ENCODE measurements at places on chromosomes 12 and 14.

GRCh38 chr14:23366426-23366921 is 1.5 kb upstream of the EFS start:
- no peak for DNase-seq

DNA sequence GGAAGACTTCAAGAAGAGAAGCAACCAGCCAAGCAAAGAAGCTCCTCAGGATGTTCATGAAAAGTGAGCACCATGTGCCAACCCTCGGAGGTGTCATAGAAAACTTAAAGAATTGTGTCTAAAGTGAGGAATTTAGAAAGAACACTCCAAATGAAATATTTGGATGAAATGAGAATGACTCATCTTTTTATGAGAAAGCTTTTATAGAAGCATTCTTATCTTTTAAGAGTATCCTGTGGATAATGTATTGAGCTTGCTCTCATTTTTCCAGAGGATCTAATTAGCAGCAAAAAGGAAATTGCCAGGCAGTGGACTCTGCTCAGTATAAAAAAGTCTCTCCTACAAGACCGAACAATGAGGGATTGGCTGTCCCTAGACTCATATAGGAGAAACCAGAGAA is 454.9 kb downstream of the LRIG3 start:
- DNase-seq, result peak; percentile 25

GRCh38 chr14:35295845-35296161 is 3.6 kb downstream of the PSMA6 start:
- DNase-seq, result no peak

GRCh38 chr12:39764944-39765560 is 145.4 kb upstream of the ABCD2 start:
- peak; percentile 34 for DNase-seq

- no peak for DNase-seq
These were observed 53.6 kb downstream of the DYRK2 start for GRCh38 chr12:67702136-67702535.

- DNase-seq, result peak; percentile 45
These were observed 12.9 kb downstream of the GLRX5 start for GRCh38 chr14:95547626-95548327.

- peak; percentile 67 for DNase-seq
These were observed 599 bp upstream of the TRHDE start for GRCh38 chr12:72271451-72272090.

- no peak for DNase-seq
These were observed 11.8 kb upstream of the AMN1 start for GRCh38 chr12:31740628-31741027.

DNA sequence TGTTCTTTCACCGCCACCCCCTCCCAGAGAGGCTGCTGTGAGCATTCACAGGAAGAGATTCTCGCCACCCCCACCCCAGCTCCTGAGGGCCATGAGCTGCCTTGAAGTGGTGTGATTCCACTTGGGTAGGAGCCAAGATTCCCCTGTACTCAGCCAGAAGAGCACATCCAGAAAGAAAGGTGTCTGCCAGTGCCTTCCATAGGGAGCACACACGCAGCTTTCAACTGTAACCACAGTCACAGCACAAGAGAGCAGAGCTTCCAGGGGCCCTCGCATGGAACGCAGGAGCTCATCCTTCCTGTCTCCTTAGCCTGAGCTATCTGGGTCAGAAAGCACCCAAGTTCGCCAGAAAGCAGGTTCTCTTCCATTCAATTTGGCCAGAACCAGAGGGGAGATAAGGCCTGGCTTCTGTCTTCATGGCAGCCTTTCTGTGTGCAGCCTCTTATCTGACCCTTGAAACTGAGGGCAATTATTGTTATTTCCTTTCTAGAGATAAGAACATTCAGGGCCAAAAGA is 66.6 kb upstream of the SCN8A start:
- no peak for DNase-seq

- no peak for DNase-seq
These were observed 76.9 kb downstream of the SUSD6 start for GRCh38 chr14:69688299-69688649.

DNA sequence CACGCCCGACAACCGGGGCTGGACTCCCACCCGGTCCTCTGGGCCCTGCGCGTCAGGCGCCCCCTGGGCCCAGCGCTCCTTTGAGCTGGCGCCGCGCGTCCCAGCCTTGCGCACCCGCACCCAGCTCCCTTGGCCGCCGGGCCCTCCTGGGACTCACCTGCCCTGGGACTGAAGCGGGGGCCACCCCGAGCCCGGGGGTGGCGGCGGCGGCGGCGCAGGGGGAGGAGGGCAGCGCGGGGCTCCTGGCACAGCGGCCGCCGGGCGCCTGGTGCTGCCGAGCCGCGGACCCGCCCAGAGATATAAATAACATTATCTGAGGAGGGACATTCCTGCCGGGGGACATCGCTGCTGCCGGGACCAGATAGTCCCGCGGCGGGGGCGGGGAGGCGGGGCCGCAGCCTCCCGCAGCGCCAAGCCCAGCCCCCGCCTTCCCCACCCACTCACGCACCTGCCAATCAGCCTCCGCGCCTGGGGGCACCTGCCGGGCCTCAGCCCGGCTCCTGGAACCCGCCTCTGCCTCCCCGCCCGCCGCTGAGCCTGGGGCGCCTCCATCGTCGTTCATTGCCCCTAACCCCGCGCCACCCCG is at the start of gene SPTB:
SPTB (minus strand) TSS at position 273 of the 586 bp plus-strand sequence. CDS start 56,813 bp downstream, outside the sequence.
- DNase-seq, result no peak

DNA sequence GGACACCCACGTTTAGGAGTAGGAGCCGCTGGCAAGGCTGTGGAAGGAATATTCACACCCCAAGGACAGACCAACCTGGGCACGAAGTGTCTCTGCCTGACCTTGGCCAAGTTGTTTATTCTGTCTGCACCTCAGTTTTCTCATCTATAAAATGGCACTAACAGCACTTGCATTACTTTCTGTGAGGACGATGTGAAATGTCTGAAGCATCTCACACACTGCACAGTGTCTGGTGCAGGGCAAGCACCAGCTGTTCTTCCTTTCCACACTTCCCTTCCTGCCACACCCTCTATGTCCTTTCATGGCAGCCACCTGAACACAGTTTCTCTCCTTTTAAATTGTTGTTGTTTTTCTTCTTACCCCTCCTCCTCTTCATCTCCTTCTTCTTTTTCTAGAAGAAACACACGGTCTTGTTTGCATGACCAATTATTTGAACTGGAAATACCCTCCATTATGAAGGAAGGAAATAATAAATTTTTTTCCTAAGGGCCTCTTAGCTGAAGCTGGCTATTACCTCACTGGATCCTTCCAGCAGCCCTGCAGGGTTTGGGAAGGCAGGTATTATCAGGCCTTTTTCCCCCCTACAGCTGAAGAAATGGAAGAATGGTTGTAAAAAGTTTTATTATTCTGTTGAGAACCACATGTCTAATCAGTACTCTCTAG is 42.9 kb upstream of the ATP23 start:
- DNase-seq, result no peak

GRCh38 chr12:84191779-84192178 is 720.8 kb downstream of the SLC6A15 start:
- DNase-seq, result no peak

DNA sequence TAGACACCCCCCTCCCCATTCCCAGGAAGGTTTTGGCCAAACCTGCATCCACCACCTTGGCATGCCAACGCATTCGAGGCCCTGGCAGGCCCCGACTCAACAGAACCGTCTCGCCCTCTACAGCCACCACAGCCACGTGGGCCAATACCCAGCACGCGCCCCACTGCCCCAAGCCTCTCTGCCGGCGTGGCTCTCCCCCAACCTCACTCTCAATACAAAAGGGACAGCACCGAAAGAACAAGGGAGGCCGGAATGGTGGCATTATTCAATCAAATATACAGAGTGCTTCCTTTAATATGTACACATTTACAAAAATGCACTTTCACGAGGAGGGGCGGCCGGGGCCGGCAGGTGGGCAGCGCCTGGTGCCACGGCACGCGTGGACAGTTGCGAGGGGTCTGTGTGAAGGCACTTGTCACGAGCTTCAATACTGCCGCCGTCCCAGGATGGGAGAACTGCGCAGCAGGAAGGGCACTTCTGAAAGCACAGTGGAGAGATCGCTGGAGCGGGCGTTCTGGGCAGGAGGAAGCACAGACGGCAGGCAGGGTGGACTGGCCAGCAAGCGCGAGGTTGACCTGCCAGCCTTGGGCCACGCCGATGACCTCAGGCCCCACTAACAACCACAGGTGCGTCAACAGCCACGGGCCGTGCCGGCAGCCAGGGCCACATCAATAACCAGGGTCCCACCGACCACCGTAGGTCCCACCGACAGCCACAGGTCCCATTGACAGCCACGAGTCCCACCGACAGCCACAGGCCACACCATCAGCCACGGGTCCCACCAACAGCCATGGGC is 26.9 kb downstream of the JAG2 start:
- no peak for DNase-seq

- DNase-seq, result no peak
These were observed 49.0 kb downstream of the KIF21A start for GRCh38 chr12:39393890-39394289.

DNA sequence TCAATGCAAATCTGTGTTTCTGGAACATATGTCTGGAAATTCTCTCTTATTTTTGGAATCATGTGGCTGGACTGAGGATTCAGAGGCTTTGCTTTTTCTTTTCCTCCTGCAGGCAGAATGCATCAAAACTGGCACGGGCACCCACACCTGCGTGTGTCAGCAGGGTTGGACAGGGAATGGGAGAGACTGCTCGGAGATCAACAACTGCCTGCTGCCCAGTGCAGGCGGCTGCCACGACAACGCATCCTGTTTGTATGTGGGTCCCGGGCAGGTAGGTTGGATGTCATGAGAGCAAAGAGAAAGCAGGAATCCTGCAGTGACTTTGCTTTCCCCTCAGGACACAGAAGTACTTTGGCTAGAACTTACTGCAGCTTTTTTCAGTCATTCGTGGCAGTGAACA is 90.3 kb downstream of the STAB2 start:
- no peak for DNase-seq

GRCh38 chr12:6198051-6198450 is 2.1 kb upstream of the CD9 start:
- no peak for DNase-seq

DNA sequence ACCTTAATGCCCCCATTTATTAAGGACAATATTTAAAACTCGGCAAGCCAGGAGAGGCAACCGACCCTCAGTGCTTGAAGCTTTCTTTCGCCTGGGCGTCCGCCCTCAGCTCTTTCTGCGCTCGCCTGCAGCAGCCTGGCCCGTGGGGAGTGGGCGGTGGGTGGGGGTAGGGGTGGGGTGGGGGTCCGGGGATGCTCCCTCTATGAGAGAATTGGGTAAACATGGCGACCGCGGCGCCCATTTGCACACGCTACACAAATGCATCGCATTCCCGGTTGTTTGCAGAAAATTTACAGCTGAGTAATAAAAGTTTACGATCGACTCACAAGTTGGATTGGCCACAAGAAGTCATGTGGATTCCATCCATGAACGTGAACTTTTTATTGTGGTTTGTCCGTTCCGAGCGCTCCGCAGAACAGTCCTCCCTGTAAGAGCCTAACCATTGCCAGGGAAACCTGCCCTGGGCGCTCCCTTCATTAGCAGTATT is 7.7 kb downstream of the HOXC8 start:
- DNase-seq, result peak; percentile 96

DNA sequence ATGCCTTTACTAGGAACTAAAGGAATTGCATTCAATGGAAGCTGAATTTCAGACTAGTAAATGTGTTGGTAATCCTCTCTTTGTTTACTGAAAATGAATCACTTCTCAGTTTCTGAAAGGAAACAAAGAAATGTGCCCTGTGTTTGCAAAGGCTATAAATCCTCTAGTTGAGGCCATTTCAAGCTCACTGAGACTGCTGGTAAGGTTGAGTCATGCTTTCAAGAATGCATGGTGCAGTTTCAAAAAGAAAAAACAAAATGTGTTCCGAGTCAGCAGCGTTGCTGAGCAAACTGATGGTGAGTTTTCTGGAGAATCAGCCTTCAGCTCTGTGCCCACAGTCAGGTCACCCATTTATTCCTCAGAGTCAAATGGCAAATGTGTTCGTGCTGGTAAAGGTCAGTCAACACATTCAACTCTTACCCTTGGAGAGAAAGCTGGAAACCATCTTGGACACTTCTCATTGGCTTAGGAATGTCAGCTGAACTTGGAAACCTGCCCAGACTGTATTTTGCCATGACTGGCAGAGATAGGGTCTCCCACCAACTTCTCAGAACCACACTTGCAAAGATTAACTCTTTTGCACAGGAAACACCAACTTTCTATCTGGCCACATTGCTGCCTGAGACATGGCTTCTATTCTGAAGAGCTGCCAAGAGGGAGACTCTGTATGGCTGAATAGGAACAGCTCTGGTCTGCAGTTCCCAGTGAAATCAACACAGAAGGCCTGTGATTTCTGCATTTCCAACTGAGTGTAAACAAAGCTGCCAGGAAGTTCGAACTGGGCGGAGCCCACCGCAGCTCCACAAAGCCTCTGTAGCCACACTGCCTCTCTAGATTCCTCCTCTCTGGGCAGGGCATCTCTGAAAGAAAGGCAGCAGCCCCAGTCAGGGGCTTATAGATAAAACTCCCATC is 484.4 kb downstream of the ATP23 start:
- peak; percentile 96 for DNase-seq

DNA sequence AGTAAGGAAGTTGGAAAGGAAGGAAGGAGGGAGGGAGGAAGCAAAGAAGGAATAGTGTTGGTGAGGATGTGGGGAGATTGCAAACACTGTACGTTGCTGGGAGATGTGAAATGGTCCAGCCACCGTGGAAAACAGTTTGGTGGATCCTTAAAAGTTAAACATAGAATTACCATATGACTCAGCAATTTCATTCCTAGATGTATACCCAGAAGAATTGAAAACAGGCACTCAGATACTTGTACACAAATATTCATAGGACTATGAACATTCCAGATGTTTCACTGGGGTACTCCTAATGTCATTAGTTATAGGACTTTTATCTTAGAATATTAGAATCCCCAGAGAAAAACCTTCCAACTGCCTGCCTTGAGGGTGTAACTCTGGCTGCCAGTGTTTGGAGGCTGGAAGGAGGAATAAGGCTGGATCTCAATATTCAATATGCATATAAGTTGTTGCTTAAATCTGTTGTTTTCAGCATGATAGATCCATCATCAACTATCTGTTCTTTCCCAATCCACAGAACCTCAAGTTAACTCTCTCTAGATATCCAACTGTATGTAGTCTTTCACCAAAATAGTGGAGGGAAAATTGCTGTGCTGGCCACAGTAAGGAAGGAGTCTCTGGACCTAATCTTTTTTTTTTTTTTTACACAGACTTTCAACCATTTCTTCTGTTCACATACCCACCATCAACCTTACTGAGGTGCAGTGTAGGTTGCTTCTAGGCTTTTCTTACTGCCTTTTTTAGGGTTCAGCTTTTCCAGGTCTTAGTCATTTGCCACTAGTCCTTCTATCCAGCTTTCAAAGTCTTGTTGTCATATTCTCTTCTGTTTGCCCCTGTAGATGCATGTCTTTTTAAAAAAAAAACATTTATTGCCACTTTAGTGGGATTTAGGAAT is 94.5 kb downstream of the DNAI7 start:
- DNase-seq, result no peak

- no peak for DNase-seq
These were observed 26.1 kb upstream of the AACS start for GRCh38 chr12:125038976-125039625.
